T follicular helper cell (primary cell): ENCODE measurements at places on chromosomes 13 and 19.

DNA sequence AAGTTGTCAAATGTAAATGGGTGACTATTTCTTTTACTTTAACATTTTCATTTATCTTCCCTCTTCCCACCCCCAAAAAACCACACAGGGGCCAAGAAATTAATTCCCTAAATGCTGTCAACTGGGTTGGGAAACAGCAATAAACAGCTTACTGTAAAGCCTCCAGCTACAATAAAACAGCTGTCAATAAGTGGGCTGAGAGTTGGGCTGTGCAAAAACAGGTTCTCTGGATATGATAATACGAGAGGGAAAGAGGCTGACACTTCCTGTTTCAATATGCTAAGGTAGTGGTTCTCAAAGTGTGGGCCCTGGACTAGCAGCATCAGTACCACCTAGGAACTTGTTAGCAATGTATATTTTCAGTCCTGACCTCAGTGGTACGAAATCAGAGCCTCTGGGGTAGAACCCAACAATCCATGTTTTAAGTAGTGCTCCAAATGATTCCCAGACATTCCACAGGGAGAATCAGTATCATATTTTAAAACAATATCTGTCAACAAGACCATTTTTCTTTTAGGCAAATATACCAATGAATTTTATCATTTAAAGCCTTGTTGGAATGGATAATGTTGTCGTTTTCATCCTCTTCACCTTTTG lies 8.4 kb downstream of the PCDH9 start:
- DNase-seq = no peak

- DNase-seq = no peak
Observed at GRCh38 chr19:48784527-48784926, 26.3 kb downstream of the BCAT2 start.

- no peak for DNase-seq
Observed at GRCh38 chr19:48137411-48137810, 26.8 kb upstream of the PLA2G4C start.

DNA sequence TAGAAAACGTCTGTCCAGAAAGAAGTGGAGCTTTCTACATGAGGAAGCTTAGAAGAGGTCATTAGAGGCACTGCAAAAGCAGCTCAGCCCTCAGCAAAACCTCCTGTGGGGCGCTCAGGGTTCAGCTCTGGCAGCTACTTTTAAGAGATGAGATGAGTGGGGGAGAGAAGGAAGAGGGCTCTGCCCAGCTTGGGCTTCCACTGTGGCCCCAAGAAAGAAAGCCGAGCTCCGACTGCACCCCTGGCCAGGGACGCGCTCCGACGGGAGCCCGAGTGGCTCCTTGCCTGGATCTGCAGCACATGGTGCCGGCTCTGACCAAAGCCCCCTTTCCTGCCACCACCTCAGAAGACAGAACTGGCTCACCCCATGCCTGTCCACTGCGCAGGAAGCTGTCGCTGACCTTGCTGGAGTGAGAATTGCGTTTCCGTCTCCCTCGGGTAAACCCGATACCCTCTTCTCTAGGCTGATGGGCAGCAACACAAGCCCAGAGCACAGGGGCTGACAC lies 36.4 kb downstream of the NAXD start:
- DNase-seq = no peak

GRCh38 chr13:20390526-20391175 lies 135.0 kb downstream of the CRYL1 start:
- no peak for DNase-seq

- peak; percentile 55 for DNase-seq
Observed at GRCh38 chr19:14370169-14370939, 10.9 kb upstream of the ADGRE5 start.

- DNase-seq = no peak
Observed at GRCh38 chr13:99374994-99375737, 68.0 kb upstream of the GPR183 start.

DNA sequence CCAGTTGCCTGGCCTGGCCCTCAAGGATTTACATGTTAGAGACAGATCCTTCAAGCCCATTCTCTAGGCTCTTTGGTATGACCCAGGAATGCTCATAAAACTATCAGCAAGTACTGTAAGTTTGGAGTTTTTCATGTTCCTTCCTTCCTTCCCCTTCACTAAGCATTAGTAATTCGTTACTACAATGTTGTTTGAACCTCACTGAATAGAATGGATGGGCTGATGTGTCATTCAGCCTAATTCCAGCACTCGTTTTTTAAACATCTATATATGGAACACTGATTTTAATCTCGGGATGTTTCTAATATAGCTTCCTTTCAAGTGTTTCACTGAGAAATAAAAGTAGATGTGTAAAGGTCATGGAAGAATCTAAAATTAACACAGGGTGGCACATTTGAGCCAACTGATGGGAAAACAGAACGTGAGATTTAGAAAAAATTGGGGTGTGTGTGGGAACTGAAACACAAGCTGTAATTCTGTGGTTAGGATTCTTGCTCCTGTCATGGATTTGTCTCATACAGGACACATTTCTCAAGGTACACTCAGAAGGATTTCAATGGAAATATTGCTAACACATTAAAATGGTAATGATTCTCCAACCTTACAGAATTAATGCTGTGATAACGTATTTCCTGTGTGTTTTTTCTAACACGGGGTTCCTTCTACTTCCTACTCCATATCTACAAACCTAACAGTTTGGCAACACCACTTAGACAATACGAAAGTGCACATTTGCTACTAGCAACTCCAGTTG lies 93.4 kb downstream of the FLT1 start:
- no peak for DNase-seq

- DNase-seq = no peak
Observed at GRCh38 chr13:89568276-89568675, 1779.2 kb upstream of the MIR17HG start.

- DNase-seq = no peak
Observed at GRCh38 chr19:23439623-23440022, 44.4 kb upstream of the ZNF91 start.

DNA sequence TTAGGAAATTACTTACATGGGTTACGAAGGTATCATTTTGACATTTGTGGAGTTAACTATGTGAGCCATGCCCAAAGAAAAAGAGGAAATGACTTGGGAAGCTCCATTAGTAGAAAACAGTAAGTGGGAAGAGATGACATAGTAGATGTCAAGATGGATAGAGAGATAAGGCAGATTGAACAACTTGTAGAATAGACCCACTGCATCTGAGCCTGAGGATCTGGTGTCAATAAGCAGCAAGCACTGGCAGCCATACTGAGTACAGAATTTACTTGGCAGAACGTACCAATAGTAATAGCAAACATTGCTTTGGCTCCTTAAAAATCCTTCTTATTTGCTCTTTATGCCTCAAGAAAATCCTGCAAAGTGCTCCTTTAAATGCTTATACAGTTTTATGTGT lies 203.8 kb downstream of the GPC6 start:
- no peak for DNase-seq

- no peak for DNase-seq
Observed at GRCh38 chr19:1122972-1123363, 19.2 kb downstream of the GPX4 start.

DNA sequence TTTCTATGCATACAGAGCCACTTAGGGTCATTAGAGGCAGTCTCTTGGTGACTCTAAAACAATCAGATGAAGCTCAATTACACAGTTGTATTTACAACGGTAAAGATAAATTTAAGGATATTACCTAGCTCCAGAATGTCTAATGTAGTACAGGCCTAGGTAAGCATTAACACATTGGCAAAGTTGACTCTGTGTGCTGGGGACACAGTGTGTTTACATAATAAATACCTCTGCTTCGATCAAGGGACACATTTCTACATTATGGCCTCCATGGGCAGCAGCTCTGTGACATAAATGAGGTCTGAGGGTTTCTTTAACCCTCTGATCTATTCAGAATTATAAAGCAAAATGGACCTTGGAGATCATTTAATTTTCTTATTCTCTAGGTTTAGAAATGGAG lies 74.7 kb downstream of the SERP2 start:
- no peak for DNase-seq

DNA sequence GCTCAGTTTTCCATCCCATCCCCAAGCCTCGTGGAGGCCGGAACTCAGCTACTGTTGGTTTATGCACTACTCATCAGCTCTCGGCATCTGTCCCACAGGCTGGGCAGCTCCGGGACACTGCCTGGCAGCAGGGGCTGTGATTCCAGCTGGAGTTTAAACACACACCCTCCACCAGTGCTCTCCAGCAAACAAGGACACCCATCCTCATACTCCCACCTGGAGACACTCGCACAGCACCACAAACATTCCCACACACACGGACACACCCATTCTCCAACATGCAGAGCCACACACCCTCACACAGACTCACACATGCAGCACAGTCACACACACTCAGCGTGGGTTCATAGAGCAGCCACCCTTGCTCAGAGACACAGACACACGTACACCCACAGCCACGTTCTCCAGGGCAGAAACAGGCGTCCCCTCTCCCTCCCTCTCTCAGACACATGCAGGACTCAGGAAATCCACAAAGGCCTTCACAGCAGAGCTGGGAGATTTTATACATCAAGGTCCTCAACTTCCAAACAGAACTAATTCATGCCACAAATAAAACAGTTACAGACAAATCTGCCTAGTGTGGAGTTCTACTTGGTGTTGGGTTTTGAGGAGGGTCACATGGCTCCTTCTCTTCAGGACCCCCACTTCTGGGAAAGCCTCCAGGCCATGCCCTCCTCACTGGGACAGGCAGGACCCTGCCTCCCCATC lies 785.4 kb downstream of the UQCRFS1 start:
- DNase-seq = no peak

DNA sequence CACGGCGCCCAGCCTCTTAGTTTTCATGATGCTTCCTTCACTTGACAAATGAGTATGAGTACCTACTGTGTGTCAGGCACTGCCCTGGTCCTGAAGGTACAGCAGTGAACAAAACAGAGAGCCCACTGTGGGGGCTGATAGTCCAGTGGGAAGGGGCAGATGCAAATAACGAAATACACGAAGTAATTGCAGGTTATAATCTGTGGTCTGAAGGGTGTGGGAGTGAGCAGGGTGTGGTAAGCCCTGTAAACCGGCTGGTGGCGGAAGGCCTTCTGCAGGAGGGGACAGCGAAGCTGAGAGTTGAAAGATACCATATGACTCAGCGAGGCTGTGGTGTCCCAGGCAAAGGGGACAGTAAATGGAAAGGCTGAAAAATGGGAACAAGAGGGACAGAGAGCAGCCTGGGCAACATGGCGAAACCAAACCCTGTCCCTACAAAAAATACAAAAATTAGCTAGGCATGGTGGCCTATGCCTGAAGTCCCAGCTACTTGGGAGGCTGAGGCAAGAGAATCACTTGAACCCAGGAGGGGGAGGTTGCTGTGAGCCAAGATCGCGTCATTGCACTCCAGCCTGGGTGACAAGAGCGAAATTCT lies 60.5 kb downstream of the MAP4K1 start:
- DNase-seq = no peak

GRCh38 chr13:21060338-21061028 lies 903 bp downstream of the LATS2 start:
- no peak for DNase-seq

DNA sequence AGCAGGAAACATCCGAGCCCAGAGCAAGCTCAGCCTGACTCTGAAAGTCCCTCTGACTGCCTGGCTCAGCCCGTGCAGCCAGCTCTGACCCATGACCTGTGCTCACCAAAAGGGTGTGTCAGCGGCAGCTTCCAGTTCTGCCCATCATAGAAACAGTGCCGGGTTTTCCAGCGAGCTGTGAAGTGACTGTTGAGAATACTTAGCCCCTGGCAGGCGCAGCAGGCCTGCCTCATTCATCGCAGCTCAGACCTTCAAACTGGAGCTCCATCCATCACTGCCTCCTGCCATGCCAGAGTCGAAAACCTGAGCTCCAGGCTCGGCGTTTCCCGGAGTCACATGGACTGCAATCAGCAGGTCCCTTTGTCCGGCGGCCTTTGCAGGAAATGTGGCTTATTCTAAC lies 16.3 kb upstream of the GSX1 start:
- DNase-seq = no peak

GRCh38 chr13:114230575-114230974 lies 4.1 kb upstream of the CDC16 start:
- no peak for DNase-seq

- no peak for DNase-seq
Observed at GRCh38 chr13:97108530-97108900, 113.6 kb upstream of the MBNL2 start.

DNA sequence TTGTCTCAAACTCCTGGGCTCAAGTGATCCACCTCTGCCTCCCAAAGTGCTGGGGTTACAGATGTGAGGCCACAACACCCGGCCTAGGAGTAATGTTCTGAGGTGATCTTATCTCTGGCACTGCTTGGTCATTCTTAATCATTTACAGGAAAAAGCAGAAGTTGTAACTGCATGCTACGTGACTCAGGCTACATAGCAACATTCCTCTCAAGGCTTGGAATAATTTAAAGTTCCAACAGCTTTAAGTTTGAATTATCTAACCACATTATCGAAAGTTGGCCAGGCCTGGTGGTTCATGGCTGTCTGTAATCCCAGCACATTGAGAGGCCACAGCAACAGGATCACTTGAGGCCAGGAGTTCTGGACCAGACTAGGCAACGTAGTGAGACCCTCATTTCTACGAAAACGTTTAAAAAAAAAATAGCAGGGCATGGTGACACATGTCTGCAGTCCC lies 3.9 kb upstream of the B9D2 start:
- DNase-seq = no peak

DNA sequence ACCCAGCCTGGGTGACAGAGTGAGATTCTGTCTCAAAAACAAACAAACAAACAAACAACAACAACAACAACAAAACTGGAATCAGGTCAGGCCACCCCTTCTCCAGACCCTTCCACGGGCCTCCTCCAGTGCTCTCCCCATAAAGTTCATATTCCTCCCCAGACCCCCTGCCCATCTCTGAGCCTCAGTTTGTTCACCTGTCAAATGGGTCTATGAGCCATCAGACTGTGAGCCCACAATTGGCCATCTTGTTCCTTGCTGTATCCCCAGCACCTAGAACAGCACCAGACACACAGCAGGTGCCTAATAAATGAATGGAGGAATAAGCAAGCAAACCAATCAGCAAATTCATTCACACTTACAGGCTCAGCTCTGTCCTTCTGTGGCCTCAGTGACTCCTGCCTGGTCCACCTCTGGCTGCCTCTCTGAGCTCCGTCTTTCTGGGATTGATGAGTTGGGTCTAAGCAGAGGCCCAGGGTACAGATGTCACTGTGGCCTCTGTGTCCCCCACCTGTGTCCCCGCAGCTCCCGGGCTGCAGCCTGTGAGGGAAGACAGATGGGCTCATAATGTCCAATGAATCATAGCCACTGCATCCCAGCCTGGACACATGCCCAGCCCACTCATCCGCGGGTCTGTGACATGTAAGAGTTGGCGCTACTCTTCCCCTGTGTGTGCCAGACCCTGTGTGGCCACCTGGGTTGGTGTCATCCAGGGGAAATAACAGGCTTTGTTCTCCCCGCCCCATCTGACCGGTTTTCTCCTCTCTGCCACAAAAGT lies 19.6 kb upstream of the PTPRS start:
- no peak for DNase-seq
